GM04503 (cell line): ENCODE measurements at places on chromosomes 5 and 9.

DNA sequence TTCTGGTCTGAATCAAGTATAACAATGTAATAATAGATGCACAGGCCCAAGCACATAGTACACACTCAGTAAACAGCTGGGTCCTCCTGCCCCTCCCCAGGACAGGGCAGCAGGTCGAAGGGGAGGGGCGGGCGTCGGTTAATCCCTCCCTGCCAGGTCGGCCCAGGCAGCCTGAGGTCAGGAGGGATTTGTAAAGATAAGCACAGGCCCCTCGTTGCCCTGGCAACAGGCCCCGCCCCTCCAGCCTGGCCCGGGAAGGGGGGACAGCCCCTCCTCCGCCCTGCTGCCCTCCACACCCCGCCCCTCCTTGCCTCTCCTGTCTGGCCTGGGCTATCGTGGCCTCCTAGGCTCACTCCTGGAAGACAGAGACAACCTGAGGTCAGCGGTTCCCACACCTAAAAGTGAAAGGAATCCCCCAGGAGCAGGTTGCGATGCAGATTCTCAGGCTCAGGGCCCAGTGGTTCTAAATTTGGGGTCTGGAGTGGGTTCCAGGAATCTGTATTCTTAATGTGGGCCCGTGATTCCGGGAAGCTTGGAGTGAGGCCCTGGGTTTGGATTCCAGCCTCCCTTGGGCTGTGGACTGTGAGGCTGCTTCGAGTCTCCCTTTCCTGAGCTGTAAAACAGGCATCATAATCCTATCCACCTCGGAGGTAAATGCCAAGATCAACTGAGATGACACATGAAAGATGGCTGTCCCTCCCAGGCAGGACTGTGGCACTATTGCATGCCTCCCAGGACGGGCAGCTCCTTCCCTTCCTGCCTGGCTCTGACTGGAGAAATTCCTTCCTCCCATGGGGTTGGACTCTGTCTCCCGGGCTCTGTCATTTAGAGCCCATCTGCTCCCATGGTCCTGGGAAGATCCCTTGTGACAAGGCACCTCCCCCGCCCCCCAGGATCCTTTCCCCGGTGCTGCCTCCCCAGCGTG is 4.4 kb downstream of the CRB2 start:
- no peak for DNase-seq

DNA sequence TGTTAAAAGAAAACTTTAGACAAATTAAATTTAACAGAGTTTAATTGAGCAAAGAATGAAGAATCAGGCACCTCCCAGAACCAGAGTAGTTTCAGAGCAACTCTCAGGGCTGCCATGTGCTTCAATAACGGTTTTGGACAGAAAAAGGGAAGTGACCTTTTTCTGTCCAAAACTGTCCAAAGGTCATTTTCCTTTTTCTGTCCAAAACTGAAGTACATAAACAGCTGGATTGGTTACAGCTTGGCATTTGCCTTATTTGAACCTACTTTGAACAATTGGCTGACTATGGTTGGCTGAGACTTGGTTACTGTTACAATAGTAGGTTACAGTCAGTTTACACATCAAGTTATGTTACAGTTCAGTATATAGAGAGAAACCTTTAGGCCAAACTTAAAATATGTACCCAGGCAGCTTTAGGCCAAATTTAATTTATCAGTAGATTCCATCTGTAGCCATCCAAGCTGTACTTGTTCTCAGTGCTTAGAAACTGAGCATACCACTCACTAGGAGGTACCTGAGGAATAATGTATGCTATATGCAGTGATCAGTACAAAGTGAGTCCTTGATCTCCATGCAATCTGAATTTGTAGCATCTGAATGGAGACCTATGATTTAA is 44.0 kb downstream of the C9orf85 start:
- DNase-seq: no peak

DNA sequence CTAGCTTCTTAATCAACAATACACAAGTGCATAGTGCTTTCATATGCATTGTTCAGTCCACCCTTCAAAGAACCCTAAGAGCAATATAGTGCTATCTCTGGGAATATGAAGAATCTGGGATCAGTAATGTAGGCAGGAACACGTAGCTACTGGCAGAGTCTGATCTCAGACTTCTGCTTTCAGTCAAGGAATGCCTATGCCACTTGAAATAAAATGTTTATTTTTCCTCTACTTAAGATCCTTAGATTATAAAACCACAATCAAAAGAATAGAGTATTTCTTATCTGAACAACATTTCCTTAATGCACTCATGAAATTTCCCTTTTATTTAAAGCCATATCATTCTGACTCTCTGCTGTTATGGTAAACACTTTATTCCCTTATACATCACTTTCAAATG is 1407.8 kb upstream of the C9orf72 start:
- DNase-seq: no peak

DNA sequence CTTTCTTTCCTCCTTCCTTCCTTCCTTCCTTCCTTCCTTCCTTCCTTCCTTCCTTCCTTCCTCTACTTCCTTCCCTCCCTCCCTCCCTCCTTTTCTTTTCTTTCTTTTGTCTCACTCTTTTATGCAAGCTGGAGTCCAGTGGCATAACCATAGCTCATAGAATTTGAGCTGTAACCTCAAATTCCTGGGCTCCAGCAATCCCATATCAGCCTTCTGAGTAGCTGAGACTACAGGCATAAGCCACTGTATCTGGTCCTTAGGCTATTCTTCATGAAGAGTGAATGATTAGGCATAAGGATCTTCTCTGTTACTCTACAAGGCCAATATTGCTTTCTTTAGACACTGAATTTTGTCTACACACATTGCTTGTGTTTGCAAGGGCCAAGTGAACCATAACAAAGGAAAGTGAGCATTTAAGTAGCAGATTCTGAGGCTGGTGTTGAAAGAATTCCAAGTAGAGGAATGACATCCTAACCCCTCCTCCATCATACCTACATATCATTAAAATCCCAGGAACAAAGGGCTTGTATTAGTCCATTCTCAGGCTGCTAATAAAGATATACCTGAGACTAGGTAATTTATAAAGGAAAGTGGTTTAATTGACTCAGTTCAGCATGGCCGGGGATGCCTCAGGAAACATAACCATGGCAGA is 293.2 kb downstream of the HCN1 start:
- no peak for DNase-seq

DNA sequence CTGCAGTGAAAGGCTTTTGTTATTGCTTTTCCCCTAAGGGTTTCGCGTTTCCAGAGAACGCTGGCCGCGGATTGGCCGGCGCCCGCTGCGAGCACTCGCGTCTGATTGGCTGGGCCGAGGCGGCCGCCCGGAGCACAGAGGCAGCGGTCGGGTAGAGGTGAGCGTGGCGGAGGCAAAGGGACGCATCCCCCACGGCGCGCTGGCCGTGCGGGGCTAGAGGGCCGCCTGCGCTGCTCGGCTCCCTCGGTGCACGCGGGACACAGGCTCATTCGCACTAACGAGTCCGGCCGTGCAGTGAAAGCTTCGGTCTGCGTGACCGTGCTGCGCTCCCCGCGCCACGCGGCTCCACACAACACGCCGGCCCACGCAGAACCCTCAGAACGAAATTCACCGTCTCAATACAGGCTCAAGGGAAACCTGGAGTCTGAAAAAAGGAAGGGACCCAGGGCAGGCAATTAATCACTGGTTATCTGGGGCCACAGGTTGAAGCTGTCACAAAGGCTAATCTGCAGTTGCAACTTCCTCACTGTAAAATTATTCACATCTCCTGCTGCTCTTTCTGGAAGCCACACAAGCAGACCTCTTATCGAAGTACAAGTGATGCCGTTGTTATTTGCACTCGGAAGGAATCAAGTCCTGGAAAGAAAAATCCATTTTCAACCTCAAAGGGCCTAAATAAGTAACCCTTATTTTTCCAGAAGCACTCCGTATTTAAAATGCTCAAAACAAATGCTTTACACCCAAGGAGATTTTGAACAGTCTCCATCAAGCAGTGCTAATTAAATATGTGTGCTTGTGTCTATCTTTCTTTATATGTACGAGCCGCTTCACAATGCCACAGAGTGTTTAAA is 94.6 kb downstream of the ZNF608 start:
- DNase-seq: no peak

DNA sequence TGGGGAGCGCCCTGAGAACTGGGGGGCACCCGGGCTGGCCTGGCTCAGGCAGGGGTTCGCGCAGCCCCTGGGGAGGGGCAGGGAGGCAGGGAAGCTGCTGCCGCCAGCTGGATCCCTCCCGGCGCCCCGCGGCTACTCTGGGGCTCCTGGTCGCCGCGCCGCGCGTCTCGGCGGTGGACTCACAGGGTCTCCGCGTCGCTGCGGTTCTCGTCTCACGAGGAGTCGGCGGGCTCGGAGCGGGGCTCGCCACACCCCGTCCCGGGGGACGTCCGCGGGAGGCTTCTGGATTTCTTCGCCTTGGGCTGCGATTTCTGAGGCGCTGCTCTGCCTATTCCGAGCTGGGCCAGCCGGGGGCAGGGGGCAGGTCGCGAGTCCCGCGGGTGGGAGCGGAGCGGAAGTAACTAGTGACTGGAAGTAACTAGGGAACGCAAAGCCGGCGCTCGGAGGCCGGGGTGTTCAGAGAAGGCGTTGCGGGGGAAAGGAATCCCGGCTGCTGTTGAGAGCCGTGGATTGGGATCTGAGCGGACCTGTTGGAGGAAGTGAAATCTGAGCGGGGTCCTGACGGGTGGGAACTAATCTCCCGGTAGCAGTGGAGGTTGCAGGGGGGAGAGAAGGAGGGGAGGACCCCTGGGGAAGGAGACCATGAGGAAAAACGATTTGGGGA is 511 bp downstream of the CYSTM1 start:
- no peak for DNase-seq

DNA sequence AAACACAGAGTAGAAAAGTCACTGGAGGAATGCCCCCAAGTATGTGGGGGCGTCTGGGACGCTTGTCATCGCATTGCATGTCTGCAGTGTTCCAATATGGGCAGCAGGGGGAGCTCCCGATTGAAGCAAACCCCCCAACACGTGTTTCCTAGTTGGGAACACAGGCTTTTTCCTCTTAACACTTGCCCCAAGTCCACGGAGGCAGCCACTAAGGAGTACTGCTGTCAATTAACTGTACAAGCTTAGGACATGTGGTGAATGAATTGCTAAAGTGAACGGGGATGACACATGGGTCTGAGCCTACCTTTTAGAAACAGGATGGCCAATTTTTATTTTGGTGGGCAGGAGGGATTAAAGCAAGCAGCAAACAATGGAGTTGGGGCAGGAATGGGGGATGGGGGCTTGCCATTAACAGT is 2.2 kb downstream of the GABRB2 start:
- DNase-seq: no peak

DNA sequence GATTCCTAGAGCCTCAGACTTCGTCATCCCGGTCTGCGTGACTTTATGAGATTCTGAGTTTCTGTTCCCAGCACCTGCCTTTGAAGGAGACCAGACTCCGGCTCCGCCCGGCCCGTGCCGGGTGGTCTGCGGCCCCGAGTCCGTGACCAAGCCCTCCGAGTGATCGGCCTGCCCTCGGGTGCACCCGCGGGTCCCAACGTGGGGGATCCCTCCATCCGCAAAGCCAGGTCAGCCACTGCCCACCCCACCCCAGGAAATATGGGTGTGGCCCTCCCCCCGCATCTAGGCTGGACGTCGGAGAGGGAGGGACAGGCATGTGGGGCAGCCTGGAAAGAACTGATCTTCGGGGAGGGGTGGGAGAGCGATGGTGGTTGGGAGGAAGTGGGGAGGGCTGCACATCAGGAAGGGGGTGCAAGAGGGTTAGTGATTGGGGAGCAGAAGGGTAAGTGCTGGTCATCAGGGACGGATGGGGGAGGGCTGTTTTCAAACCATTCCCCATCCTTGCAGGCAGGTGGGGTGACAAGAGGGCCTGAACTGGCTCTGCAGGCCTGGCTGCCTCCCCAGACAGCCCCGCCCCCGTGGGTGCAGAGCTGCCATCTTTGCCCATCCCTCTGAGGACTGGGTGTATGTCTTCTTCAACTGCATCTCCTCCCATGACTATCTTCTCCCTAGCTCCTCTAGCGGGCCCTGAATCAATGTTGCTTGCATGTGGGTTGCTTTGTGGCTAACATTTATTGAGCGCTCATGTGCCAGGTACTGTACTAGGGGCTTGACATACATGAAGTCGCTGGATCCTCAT is 747 bp downstream of the LRSAM1 start:
- no peak for DNase-seq

DNA sequence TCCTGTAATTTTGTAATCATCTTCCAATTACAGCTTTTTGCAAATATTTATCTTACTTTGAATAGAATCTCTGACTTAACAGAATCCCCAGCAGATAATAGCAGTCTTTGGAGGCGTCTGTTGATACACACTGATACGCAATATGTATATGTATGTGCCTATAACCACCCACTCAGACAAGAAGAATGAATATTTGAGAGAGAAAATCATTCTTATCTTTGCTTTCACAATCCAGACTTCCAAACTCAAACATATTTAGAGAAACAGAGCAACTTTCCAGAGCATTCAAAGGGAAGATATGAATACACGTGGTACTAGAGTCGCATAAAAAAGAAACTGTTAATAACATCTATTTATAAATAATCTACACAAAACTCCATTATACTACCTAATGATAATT is 6.1 kb downstream of the RORB start:
- no peak for DNase-seq

DNA sequence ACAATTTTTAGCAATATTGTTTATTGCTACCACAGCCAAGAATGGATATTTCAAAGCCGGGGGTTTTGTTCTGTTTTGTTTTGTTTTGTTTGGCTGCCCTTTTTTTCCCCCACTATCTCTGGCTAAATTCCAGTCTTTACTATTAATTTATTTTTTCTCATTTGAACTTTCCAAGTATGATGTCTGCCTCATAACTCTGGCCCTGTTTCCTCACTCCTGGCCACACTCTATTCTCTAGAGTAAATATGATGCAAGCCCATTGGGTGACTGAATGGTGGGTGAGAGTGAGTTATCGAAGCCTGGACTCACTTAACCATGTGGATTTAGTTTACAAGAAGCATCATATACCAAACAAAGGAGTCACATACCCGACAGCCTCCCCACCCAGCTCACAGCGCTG is 41.9 kb downstream of the WDR36 start:
- no peak for DNase-seq

DNA sequence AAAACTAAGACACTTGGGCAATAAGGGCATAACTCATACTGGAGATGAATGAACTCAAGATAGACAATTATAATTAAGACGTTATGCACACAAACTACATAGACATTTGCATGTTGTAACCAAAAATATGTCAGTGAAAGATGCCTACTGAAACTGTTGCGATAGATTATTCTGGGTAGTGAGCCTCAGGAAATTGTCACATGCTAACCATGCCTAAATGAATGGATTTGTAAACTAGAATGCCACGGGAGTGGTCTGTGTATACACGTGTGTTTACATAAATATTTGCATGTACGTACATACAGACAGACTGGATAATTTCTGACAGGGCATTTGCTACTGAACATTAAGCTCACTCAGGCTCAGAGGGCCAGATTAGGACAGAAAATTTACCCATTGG is 1.2 kb downstream of the NIPSNAP3B start:
- DNase-seq: no peak

GRCh38 chr9:126957687-126958053 is 43.1 kb downstream of the RALGPS1 start:
- DNase-seq: no peak

DNA sequence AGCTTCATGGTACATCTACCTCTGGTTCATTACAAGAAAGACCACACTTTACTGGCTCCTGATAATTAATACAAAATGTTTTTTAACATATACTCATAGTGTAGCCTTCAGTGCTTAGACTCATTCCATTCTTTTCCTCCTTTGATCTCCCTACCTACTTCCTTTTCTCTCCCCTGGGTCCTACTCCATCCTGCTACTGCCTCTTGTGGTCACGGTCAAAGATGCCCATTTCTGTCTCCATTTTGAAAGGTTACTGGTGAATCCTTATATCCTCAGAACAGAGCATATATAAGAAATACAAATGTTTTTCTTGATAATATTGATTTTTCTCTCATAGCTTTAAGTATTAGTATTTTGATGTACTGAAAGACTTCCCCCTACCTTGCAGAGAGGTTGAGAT is 375.9 kb downstream of the ARRDC3 start:
- no peak for DNase-seq
